ENCODE measurements at places on chromosomes 3 and 15. TPM values are rescaled to one million over a fixed set of nuclear protein-coding genes. Genes with fewer than 3 reads are reported as not detected.

Gene PLSCR2
- not detected for total RNA-seq

Gene TRA2B
- total RNA-seq: 542 TPM

Gene DNAJA4
- total RNA-seq: 30.3 TPM

Gene CCR4
- 117 TPM for total RNA-seq

Gene CADPS
- total RNA-seq: not detected

Gene GOLGA8S
- 0.07 TPM for total RNA-seq

Gene RLBP1
- total RNA-seq: not detected

Gene AADACL2
- total RNA-seq: not detected

Gene IGF2BP2
- total RNA-seq: 0.99 TPM

Gene SEMA6D
- not detected for total RNA-seq

DNA sequence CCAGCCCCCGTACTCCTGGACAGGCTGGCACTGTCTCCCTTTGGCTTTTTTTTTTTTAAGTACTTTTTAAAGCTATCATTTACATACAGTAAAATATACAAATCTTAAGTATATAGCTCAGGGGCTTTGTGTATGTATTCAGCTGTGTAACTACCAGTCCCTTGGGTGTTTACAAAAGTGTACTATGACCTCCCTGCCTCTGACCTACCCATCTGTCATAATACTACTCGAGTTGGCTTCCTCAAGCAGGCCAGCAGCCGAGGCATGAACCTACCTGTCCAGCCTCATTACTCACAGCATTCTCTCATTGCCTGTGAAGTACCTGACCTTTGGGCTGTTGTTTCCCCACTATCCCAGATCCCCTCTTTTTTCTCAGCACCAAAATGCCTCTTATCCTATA is 33.2 kb downstream of the ABHD2 start:
- no peak for DNase-seq

- DNase-seq: no peak
Measured at GRCh38 chr3:195221015-195221853, 49.7 kb downstream of the XXYLT1 start.

DNA sequence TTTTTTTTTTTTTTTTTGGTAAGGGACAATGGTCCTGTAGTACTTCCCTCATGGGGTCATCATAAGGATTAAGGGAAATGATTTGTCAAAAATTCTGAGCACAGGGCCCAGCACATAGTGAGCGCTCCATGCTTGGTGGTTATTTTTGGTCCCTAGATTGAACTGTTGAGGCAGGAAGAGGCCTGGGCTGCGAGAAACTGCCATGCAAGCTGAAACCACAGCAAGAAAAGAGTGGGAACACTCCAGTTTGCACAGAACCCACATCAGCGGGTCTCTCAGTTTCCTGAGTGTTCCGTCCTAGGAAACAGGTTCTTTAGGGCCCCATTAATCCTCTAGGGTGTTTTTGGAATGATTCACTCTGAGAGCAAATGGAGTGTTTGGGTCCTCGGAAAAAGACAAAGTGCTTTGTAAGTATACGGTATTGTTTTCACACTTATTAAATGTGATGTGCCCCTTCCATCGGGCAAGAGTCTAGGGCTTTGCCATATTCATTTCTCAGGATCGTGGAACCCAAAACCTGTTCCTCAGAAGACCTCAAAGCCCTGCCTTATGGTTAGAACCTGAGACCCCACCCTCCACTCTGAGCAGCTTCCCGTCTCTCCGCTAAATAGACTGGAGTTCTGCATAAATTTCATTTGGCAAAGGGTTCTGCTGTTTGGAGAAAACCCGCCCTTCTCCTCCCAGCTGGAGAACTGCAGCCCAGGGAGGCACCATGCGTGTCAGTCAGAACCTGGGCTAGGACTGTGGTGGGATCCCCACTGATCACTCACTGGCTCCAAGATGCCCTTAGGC is 60.4 kb downstream of the SPSB4 start:
- DNase-seq: no peak

GRCh38 chr3:127858937-127859336 is 36.6 kb upstream of the MGLL start:
- DNase-seq: no peak

DNA sequence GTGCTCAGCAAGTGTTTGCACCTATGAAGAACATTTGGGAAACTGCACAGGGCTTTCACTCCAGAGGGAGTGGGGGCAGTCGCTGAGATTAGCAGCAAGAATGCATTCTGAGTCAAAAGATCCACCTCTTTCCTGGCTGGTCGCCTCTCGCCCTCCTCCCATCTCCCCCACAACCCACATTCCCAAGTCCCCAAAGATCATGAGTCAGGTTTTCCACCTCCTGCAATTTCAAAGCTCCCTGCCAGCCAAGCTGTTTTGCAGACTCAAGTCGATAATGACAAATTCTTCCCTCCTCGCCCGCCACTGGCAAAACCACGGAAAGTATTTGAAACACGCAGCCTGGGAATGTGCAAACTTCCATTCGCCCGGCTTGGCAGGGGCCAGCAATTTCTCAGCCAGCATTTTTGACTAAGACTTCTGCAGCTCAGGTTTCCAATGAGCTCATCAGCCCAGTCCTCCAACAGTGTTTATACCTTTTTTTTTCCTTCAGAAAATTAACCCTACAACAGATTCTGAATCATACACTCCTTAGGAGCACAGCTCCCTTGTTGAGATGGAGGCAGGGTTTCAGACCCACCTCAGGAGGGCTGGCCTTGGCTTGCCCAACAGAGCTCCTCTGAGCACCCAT is 181.4 kb downstream of the SMAD6 start:
- no peak for DNase-seq

DNA sequence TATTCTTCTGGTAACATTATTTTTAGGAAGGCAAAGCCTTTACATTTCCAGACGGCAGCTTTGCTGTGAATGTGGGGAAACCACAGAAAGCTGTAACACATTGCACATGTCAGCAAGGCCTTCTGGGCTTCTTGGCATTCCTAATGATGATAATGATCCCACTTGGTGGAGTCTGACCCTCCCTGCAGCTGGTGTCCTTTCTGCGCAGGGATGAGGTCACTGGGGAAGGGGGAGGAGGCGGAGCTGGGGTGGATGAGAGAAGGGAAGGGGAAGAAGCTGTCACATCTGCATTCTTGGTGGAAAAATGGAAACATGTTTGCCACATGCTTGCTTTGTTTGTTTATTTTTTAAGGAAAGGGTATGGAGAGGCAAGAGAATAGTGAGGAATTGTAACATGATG is 68.6 kb downstream of the FILIP1L start:
- DNase-seq: no peak

DNA sequence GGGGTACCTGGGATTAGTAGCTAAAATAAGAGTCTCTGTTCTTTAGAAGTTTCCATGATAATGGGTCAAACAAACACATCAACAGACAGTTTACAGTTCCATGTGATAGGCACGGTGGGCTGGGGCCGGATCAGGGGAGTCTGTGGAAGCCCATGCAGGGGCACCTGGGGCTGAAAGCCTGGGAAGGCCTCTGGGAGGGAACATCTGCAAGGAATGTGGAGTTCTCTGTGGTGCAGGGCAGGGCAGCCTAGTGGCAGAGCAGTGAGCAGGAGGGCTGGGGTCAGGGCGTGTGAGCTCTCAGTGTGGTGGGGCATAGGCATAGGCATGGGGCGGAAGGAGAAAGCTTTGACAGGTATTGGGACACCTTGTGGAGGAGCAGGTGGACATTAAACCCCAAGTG is 207.7 kb upstream of the TRIM42 start:
- DNase-seq: no peak

DNA sequence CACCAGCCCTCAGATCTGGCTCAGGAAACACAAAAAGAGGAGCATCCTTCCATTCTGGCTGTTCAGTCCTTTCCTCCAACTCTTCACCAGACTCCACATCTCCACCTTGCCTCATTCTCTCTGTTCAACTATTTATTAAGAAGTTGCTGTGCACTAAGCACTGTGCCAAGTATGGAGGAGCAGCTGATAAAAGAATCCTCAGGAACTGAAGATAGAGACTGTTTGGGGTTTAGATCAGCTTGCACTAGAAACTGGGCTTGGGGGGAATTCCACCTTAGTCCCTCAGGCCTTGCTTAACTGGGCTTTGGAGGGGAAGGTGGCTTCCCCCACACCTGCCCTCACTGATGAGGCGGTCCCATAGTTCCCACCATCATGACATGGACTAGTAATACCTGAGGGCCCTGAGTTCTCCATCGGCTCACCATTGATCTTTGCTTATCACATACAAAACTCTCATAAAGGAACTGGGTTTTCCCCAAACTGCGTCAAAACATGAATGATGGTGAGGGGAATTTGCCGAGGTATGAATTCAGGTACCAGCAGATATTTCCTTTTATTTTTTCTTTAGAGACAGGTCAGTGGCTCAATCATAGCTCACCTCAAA is 1.7 kb upstream of the CCR8 start:
- peak; percentile 8 for DNase-seq

GRCh38 chr3:108780235-108780634 is 23.0 kb upstream of the RETNLB start:
- no peak for DNase-seq

DNA sequence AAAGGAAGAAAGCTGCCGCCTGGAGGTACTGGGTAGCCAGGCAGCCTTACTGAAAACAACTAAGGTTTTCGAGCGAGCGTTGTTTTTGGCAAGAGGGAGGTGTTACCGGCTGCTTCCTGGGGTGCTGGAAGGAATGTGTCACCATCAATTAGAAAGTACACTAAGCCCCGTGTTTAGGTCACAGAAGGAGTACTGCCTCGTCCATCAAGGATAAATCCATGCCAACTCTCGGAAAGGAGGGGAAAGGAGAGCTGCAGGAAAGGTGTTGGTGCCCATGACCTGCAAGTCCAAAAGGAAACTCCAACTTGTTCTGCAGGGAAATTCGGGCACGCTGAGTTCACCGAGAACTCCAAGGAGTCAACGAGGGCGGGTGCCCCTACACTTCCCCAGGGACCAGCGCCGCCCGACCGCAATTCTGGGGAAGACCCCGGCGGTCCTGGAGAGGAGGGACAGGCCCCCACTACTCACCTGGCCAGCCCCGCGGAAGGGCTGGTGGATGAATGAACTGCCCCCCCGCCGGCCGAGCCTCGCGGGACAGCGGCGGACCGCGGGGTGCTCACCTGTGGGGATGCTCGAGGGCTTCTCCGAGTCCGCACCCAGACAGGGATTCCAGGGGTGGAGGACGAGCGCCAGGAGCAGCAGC is 542 bp downstream of the PLOD2 start:
- DNase-seq: no peak

- DNase-seq: no peak
Measured at GRCh38 chr3:177836671-177837070, 639.4 kb upstream of the TBL1XR1 start.

DNA sequence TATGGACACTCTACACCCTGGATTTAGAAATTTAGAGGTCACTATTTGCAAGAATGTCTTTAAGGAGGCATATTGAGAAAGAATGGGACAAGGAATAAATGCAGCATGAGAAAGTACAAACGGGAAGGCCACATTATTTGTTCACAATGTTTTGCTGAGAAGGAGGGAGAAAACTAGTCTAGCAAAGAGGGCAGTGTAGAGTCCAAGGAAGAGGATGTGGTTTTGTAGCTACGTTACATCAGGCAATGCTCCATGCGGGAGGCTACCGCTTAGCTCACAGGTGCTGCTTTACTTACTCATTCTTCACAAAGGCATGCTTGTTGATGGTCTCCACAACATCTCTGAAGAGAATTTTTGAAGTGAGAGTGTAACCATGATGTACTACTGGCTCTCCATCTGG is 191.1 kb downstream of the PLCH1 start:
- DNase-seq: no peak

DNA sequence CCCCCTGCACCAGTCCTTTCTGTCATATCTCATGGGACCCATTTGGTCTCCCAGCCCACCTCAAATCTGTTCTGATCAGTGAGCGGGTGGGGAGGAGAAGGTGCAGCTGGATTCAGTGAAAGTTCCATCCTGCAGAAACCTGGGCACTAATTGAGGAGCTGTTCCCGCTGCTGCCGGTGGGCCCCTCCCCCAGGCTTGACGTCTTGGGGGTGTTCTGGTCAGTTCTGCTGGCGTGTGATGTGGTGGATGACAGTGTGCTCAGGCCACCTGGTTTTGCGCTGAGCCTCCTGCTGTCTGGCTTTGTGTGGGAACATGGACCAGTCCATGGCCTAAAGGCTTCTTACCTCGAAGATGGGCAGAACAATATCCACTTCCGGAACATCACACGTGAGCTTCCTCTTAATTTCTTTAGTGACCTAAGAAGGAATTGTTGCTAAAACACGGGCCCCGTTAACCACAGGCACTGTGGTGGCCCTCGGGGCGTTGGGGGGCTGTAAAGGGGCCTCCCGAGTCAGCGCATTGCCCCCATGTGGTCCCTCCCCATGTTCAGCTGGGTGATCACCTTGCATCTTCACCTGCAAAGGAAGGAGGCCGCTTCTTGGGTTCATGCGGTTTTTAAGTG is 59.7 kb downstream of the RGMA start:
- no peak for DNase-seq

- peak; percentile 23 for DNase-seq
Measured at GRCh38 chr15:69760890-69761568, 308.4 kb downstream of the RPLP1 start.

GRCh38 chr3:126461450-126462070 is 14.1 kb downstream of the ZXDC start:
- no peak for DNase-seq

GRCh38 chr3:17260257-17260656 is 375.5 kb downstream of the PLCL2 start:
- no peak for DNase-seq

DNA sequence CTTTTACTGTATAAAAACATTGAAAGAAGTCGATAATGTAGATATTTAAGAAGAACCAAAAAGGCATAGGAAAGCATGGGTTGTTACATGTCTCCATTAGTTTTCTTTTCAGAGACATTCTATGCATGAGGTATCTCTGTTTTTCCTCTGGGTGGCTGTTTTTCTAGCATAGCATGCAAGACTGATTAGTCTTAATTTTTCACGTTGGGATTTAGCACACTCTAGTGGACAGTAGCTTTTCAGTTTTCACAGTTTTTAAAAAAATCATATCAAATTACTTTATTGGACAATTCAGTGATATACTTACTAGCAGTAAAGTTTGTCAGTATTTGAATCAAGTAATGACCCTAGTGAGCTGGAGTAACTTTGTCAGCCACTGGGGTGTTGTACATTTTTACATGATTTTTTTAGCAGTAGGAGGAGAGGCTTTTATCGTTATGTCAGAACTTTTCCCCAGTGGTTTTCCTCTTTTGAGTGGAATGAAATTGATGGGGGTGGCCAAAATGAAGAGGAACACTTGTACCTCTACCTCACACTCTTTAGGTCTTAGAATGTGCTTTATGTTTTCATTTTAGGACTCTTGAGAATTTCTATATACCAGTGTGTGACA is 57.2 kb downstream of the SEC22A start:
- no peak for DNase-seq

GRCh38 chr3:163518065-163518464 is 1560.2 kb downstream of the SI start:
- DNase-seq: no peak

Measured in T-helper 17 cell (primary cell).